Right cardiac atrium (tissue), 5 donors: ENCODE measurements at places on chromosomes 7 and 10. TPM values are rescaled to one million over a fixed set of nuclear protein-coding genes. Genes with fewer than 3 reads are reported as not detected.

DNA sequence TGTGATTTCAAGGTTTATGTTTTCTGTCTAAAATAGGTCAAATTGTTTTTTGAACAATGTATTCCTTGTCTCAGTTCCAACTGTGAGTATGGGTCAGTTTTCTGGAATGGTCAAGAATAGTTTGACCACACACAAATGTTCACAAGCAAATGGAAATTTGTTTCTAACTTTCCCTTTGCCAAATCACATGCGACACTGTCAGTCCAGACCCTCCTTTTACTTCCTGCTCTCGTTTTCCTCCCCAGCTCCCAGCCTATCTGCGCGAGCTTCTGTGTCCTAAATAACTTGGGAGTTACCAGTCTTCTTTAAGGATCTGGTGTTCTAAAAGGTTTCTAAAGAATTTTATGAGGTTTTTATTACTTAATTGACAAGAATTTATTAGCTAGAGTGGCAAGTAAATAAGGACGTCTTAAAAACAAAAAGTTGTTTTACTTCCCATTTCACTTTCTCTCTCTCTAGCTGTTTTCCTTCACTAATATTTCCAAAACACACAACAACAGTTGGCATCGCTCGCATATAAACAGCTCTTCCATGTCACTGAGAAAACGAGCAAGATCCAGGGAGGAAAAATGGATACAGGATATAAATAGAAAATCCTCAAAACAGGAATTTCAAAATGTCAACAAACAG, 266.1 kb upstream of the KLF6 start:
- DNase-seq = peak; percentile 39

- DNase-seq = no peak
These were observed 97.9 kb downstream of the TSPAN12 start for GRCh38 chr7:120760050-120760449.

- DNase-seq = no peak
These were observed 342.1 kb downstream of the BMPER start for GRCh38 chr7:34247468-34247867.

- DNase-seq = no peak
These were observed 131.0 kb upstream of the C1GALT1 start for GRCh38 chr7:7051206-7051877.

- DNase-seq = no peak
These were observed 843 bp upstream of the PLPP4 start for GRCh38 chr10:120456143-120456625.

Gene SFTPA1
- polyA plus RNA-seq = not detected

- DNase-seq = no peak
These were observed 223.0 kb downstream of the ZNF248 start for GRCh38 chr10:37634351-37634880.

DNA sequence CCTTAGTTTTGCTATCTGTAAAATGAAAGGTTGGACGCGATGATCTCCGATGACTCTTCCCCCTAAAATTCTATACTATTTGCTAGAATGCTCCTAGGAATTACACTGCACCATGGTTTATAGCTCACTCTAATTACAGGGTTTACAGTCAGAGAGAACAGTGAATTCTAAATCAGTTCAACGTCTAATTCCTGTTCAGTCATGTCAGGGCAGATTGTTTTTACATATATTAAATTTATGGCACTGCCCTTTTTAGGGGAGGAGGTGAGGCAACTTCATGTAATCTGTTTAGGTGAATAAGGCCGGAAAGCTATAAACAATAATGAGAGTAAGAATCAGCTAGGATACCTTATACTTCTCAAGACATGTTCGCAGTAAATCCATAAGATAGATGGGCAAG, 293.9 kb downstream of the BAMBI start:
- DNase-seq = no peak

- no peak for DNase-seq
These were observed 373.5 kb downstream of the KCNMA1 start for GRCh38 chr10:77264107-77264506.

Gene MGAM2
- polyA plus RNA-seq = 0.02 TPM

DNA sequence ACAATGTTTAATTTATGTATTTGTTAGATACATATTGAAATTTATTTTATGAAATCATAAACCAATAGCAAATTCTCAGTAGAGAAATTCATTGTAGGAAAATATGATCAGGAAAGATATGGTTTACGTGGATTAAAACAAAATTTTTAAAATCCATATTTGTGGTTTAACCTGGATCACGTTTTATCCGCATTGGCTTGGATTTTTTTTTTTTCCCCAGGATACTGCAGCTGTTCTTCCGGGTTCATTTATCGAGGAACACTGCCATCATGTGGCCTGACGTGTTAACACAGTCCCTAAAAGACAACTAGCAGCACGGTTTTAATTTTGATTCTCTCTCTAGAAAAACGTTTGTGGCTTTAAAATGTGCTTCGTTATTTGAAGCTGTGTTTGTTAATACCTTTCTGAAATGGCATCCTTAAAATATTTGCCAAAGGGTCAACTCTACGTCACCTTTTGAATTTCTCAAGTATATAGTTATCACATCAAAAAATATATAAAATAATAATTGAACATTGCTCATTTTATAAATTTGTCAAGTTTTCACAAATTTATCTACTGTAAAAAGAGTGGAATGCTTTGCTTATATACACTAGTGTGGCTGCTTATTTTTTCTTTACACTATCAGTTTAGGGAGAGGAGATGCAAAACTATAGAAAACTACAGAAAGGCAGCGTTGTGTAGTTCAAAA, 8.7 kb upstream of the ASB4 start:
- peak; percentile 81 for DNase-seq

Gene UFSP1
- 3.6 TPM for polyA plus RNA-seq

GRCh38 chr10:11448545-11449244, 162.8 kb downstream of the USP6NL start:
- DNase-seq = no peak

Gene POLR2J2
- 2.8 TPM for polyA plus RNA-seq

DNA sequence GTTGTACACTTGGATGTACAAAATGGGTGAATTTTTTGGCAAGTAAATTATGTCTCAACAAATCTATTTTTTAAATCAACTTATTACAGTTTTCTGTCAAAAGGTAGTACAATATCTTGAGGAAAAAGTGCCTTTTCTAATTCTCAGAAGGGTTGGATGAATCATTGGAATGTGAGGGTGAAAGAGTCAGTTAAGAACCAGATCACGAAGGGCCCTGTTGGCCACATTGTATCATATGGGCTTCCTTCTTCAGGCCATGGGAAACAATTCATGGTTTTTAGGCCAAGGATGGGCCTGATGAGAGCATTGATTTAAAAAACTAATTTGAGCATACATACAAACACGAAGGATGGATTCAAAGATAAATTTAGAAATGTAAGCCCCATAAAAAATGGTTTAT, 503.7 kb downstream of the TNS3 start:
- DNase-seq = no peak

DNA sequence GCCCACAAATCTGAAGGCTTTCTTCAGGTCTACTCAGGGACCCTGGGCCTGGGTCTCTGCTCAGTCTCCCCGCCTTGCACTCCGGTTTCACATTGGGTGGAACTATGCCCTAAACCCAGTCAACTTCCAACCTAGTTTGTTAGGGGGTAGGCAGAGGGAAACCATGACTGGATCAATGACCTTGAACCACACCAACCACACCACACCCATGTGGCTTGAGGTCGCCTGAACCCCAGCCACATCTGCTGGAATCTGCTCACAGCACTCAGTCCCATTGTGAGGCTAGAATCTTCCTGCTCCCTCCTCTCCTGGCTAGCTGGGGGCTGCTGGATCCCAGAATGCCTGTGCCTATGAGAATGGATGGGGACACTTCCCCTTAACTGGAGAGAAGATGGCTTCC, 17.9 kb downstream of the RFC2 start:
- DNase-seq = no peak

DNA sequence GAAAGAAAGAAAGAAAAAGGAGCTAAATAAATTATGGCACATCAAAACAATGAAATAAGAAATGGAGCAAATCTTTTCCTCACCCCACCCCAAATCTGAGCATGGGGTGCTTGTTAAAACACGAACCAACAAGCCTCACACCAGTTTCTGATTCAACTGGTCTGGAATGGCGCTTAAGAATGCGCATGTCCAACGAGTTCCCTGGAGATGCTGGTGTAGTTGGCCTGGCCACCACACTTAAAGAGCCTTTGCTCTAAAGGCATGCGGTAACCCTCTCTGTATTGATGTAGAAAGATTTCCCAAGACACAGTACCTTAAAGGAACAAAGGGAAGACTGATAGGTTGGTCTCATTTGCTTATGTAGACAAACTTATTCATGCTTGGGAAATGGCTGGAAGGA, 49.1 kb upstream of the STEAP1B start:
- DNase-seq = no peak

DNA sequence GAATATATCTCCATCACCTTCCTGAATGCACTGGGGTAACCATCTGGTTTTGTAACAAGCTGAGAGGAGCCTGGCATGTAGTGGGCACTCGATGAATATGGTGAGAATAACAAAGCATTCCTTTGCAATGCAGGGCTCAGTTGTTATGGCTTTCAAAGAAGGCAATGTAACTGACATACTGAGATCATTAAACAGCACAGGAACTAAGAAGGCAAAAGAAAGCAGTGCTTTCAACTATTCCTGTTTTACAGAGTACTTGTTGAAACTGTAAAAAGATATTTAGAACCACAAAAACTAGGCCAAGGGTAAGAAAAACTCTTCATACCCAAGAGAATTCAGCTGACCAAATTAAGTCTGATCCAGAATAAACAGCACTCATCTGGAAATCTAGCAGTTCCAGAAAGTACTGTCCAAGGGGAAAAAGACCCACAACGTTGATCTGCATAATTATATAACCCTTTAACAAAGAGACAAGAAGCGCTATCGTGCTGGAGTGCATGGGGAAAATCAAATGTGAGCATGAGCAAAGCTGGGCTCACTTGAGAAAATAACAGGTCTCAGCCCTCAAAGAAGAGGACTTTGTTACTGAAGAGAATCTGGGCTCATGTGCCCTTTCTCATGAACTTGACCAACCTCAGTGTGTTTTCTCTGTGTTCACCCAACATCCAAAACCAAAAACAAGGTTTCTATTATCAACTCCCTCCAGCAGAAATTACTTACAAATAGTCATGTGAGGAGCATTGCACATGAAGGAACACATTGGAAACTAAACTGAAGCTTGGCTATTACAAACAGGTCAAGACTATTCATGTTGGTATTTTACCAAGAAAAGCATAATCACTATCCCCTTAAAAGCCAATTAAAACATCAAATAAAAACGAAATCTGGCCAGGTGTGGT, 116.2 kb downstream of the AVL9 start:
- DNase-seq = no peak

GRCh38 chr10:3468919-3469638, 296.5 kb upstream of the PITRM1 start:
- DNase-seq = peak; percentile 85

Gene FKBP9
- polyA plus RNA-seq = 65.6 TPM

DNA sequence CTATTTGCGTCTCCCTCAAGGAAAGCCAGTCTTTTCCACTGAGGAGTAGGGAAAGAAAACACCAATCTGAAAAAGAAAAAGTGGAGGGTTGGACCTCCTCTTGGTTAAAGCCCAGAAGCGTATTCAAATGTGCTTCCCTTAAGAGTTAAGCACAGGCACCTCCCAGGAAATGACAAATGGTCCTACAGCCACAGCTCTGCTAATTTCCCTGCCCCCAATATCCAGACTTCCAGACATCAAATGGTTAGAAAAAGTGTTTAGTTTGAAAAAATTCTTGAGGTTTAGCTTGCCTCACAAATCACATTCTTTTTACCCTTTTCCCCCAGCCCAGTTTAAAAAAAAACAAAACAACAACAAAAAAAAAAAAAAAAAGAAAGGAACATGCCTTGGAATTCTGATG, 19.0 kb upstream of the COL1A2 start:
- DNase-seq = peak; percentile 19

DNA sequence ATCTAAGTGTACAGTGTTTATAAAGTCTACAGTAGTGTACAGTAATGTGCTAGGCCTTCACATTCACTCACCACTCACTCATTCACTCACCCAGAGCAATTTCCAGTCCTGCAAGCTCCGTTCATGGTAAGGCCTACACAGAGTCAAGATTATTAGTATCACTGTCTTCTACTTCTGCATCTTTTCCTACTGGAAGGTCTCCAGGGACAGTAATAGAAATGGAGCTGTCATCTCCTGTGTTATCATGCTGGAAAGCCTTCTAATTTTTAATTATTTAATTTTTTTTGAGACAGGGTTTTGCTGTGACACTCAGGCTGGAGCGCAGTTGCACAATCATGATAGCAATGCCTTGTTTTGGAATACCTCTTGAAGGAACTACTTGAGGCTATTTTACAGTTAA, 207.0 kb downstream of the HTR7 start:
- no peak for DNase-seq

Gene TAS2R60
- polyA plus RNA-seq = not detected

DNA sequence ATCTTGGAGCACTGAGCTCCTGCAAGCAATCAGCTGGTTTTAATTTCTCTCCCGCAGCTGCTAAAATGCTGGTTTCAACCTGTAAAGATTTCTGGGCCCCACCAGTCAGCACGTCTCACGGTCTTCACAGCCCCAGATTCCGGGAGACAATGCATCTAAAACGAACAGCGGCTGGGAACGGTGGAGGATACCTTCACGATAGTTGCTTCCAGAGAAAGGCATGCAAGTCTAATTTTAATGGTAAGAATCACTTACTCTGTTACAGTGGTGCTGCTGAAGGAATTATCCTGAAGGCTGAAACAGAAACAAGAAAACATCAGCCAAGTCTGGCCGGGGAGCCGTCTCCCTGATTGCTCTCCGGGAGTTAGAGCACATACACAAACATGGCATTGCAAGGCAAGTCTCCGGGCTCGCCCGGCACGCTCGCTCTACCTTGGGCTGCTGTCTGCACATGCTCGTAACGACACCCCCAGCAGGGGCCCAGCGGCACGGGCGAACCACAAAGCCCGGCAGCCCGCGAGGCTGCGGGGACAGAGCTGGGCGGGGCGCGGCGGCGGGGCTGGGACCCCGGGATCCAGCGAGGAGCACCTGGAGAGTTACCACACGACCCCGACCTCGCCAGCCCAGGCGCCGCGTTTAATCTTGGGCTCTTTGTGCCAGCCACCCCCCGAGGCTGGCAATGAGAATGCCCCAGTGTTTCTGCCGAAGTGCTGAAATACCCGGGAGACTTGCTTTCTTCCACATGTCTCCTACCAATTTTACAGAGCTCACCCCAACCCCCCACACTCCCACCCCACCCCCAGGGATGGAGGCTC, at the start of gene FAM13C:
FAM13C (minus strand) TSS at position 406 of the 815 bp plus-strand sequence; CDS start at position 317, 89 bp downstream.
- peak; percentile 84 for DNase-seq

Gene PRSS37
- polyA plus RNA-seq = not detected

DNA sequence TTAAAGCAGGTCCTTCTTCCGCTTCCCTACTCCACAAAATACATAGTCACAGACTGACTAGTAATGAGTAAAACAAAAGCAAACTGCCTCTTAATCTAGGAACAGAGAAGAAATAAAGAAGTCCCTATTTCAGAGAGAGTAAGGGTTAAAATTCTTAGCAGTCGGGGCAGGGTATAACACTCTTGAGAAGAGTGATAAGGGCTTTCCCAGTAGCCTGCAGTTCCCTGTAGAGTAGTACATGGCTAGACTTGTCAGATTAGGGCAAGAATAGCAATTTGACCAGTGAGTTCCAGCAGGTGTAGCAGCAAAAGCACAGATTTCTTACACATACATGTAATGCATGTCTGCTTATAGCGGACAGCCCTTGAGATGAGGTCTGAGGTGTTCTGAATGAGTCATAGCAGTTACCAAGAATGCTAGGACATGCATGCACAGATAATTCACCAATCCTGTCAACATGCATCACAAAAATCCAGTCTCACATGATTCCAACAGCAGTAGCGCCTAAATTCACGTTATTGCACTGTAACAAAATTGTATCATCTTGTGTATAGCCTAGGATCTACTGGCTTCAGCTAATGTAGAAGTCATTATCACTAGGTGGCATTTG, 40.7 kb downstream of the BTRC start:
- DNase-seq = no peak

Gene TAF5
- polyA plus RNA-seq = 1.5 TPM
